ENCODE measurements at places on chromosomes 13 and 19.

DNA sequence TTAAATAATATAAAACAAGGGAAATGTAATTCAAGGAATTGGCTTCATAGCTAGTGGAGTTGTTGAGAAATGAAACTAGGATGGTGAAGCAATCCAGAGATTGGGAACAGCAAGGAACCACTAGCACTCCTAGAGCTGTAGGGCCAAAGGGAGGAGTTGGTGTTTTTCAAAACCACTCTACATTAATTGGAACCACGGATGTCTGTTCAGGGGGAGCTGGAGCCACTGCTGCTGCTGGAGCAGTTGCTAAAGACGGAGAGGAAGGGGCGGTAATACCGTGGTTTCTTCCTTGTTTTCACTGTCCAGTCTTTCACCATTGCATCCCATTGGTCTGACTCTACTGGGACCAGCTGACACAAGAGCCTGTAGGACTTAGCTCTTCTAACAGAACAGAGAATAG is 8.5 kb downstream of the DNAJC15 start:
- DNase-seq, result no peak
- no peaks in the 10 kb centered on the region for H3K27me3 ChIP-seq
- H3K27ac ChIP-seq, result no peak overlapping the region
- H3K4me3 ChIP-seq, result no peak overlapping the region
- H3K36me3 ChIP-seq, result peaks cover 28% of the 10 kb centered on the region
- H3K4me1 ChIP-seq, result no peaks in the 10 kb centered on the region

DNA sequence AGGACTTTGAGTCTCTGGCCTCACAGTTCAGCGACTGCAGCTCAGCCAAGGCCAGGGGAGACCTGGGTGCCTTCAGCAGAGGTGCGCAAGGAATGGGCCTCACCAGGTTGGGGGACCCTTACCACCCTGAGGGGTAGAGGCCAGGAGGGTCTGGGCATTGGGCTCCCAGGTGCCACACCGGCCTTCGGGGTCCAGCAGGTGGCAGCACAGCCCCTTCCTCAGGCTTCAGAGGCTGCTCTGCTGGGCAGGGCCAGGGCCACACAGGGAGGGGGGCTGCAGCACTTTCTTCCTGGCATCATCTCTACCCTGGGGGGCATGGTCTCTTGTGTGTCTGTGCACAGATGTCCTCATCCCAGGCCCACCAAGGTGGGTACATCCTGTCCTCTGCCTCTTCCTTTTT is 12.9 kb downstream of the PIN1 start:
- H3K27me3 ChIP-seq, result no peaks in the 10 kb centered on the region
- no peak overlapping the region for H3K27ac ChIP-seq
- no peak overlapping the region for H3K4me3 ChIP-seq
- H3K36me3 ChIP-seq, result peaks cover 29% of the 10 kb centered on the region
- peak; percentile 56 for DNase-seq
- H3K4me1 ChIP-seq, result peaks cover 21% of the 10 kb centered on the region

DNA sequence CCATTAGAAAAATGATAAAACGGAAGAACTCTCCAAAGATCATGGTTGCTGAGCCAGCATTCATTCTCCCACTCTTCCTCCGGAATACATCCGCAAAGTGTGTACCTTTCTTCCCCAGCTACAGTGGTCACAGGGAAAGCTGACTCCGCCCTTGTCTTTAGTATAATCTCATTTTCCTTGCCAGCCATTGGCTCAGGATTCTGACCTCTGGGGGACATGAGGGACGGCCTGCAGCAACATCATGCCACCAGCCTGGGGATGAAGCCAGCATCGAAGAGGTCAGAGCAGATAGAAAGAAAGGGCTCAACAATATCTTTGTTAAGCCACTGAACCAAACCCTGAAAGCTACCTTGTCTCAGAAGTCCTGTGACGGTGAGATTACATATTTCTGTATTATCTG is 46.3 kb upstream of the TPP2 start:
- peaks cover 7% of the 10 kb centered on the region for H3K27me3 ChIP-seq
- H3K4me1 ChIP-seq, result no peaks in the 10 kb centered on the region
- DNase-seq, result no peak
- no peaks in the 10 kb centered on the region for H3K36me3 ChIP-seq
- H3K4me3 ChIP-seq, result no peak overlapping the region

DNA sequence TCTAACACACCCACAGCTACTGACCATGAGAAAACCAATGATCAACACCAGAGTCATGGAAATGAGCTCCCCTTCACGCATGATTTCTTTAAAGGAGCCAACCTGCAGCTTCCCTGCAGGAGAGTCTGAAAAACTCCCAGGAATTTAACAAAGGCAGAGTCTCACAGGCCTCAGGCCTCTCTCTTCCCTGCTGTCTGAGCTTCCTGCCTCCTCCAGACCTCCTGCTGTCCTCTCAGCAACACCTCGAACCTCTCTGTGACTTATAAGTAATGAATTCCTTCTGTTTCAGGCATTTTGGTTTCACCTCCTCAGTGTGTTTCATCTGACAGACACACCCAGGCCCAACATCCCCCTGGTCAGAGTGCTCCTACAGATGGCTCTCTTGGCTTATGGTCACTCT is 1044.4 kb downstream of the UQCRFS1 start:
- H3K4me1 ChIP-seq, result no peaks in the 10 kb centered on the region
- no peak for DNase-seq
- H3K4me3 ChIP-seq, result no peak overlapping the region
- no peaks in the 10 kb centered on the region for H3K36me3 ChIP-seq

GRCh38 chr19:45924891-45925447 is 10.4 kb upstream of the NANOS2 start:
- DNase-seq, result no peak
- H3K27me3 ChIP-seq, result peaks cover 11% of the 10 kb centered on the region
- peaks cover 2% of the 10 kb centered on the region for H3K36me3 ChIP-seq

DNA sequence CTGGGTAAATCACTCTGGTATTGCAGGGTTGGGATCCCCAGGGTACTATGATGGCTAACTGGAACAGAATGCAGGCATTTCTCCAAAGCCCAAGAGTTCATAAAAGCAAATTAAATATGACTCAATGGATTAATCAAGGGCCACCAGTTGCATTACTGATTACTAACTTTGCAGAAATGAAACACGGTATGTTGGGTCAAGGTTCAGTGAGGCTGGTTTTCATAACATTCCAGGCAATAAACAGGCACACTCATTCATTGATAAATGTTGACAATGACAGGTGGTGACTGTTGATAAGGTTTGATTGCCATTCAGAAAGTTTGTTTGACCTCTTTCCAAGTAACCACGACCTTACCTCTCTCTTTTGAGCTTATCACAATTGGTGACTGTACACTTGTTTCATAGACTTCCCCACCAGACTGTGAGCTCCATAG is 506 bp upstream of the AP1M1 start:
- no peaks in the 10 kb centered on the region for H3K27me3 ChIP-seq
- peak overlapping the region; percentile 97 for H3K4me3 ChIP-seq
- peaks cover 35% of the 10 kb centered on the region for H3K36me3 ChIP-seq

DNA sequence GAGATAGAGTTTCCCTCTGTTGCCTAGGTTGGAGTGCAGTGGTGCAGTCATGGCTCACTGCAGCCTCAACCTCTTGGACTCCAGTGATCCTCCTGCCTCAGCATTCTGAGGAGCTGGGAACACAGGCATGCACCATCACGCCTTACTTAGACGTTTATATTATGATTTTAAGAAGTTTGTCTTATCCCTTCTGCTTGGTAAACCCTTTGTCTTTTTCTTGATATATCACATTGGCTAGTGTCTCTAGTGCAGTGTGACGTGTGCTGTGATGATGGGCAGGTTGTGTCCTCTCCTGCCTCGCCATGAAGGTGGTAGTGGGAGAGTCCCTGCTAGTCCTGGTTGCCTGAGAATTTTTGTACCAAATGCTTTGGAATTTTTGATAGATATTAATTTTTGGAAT is 93.9 kb downstream of the KDM4B start:
- no peak for DNase-seq
- no peaks in the 10 kb centered on the region for H3K27me3 ChIP-seq
- H3K27ac ChIP-seq, result no peak overlapping the region
- H3K4me1 ChIP-seq, result no peaks in the 10 kb centered on the region
- no peak overlapping the region for H3K4me3 ChIP-seq
- H3K36me3 ChIP-seq, result peaks cover 22% of the 10 kb centered on the region

- H3K36me3 ChIP-seq, result no peaks in the 10 kb centered on the region
- no peak for DNase-seq
- H3K4me1 ChIP-seq, result no peaks in the 10 kb centered on the region
- H3K4me3 ChIP-seq, result no peak overlapping the region
- H3K27ac ChIP-seq, result no peak overlapping the region
Measured at GRCh38 chr13:22325761-22326160, 654.9 kb downstream of the FGF9 start.

DNA sequence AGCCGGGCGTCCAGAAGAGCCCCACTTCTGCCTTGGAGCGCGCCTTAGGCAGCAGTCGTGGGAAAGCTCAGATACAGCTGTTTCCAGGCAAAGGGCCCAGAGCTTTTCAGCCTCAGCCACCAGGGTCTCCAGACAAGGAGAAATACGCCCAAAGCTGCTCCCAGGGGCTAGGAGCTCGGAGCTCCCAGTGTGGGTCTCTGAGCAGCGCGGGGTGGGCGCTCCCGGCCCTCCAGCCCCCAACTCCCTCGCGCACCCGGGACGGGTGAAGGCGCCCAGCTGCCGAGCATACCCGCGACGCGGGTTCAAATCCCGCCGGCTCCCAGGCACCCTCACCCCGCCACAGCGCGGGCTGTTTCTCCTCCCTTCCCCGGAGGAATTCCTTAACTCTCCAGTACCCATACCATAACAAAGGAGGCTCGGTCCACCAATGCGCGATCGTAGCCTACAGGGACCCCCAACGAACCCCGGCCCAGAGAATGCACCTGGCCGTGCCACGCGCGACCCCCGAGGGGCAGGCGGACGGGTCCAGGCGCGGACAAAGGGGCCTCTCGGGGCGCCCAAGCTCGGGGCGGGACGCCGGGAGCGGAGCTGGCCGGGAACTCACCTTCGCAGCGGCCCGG is 507 bp downstream of the COL4A1 start:
- peaks cover 6% of the 10 kb centered on the region for H3K36me3 ChIP-seq
- H3K4me1 ChIP-seq, result peaks cover 5% of the 10 kb centered on the region
- DNase-seq, result no peak

- no peaks in the 10 kb centered on the region for H3K27me3 ChIP-seq
- H3K4me1 ChIP-seq, result peaks cover 40% of the 10 kb centered on the region
- DNase-seq, result no peak
- H3K4me3 ChIP-seq, result no peak overlapping the region
- no peak overlapping the region for H3K27ac ChIP-seq
- peaks cover 12% of the 10 kb centered on the region for H3K36me3 ChIP-seq
Measured at GRCh38 chr13:109782066-109782822, 4.1 kb downstream of the IRS2 start.

GRCh38 chr13:23349161-23349897 is 84.2 kb downstream of the SACS start:
- H3K4me3 ChIP-seq, result no peak overlapping the region
- peaks cover 81% of the 10 kb centered on the region for H3K36me3 ChIP-seq
- no peak for DNase-seq
- peaks cover 3% of the 10 kb centered on the region for H3K4me1 ChIP-seq

GRCh38 chr19:756236-756635 is 5.3 kb downstream of the MISP start:
- no peak overlapping the region for H3K27ac ChIP-seq
- H3K36me3 ChIP-seq, result peaks cover 2% of the 10 kb centered on the region
- H3K4me1 ChIP-seq, result no peaks in the 10 kb centered on the region
- DNase-seq, result no peak

GRCh38 chr13:51006067-51006845 is 96.7 kb downstream of the RNASEH2B start:
- H3K4me1 ChIP-seq, result no peaks in the 10 kb centered on the region
- DNase-seq, result no peak
- no peak overlapping the region for H3K27ac ChIP-seq
- peaks cover 23% of the 10 kb centered on the region for H3K27me3 ChIP-seq
- no peaks in the 10 kb centered on the region for H3K36me3 ChIP-seq

DNA sequence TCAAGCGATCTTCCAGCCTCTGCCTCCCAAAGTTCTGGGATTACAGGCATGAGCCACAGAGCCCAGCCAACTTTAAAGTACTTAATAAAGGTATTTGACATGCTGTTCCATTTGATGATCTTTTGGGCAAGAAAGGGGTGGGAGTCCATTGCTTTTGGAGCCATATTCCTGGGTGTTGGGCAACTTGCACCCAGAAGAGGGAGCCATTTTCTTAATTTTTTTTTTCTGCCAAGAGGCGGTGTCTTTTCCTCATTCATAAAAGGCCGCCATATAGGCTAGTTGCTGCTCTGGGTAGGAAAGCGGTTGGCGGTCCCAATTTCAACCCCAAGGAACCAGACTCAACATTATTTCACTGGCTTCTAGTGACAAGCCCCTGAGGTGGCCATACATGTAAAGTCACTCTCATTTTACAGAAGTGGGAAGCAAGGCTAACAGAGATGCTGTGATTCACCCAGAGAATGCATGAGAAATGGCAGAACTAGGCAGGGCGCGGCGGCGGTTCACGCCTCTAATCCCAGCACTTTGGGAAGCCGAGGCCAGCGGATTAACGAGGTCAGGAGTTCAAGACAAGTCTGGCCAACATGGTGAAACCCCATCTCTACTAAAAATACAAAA is 139.6 kb downstream of the CACNA1A start:
- H3K27ac ChIP-seq, result no peak overlapping the region
- no peaks in the 10 kb centered on the region for H3K4me1 ChIP-seq
- H3K27me3 ChIP-seq, result no peaks in the 10 kb centered on the region
- no peak for DNase-seq

DNA sequence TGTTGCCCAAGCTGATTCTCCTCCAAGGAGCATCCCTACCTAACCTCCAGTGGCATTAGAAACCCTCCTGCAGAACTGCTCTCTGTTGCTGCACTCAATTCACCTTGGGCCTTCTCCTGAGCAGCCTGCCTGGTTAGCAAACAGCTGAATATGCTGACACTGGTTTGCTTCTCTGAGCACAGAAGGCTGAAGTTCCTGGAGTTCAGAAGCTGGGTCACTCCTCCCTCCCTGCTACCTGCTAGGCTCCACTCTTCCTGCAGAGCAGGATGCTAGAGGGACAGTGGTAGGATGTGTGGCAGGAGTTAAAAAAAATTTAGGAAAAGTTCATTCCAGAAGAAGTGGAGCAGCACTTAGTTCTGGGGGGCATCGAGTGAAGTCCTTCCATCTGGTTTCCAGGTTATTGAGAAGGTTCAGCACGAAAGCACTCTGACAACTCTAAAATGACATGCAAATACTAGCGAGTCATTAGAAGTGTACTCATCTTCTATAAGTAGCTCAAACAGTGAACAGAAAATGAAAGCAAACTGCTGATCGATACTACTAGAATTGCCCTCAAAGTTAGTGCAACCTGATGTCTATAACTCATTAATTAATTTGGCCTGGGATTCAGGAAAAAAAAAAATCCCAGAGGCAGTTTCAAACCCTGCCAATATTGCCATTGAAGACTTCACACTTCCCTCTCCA is 293.7 kb downstream of the POU4F1 start:
- no peak overlapping the region for H3K27ac ChIP-seq
- no peak for DNase-seq
- H3K27me3 ChIP-seq, result no peaks in the 10 kb centered on the region
- H3K36me3 ChIP-seq, result no peaks in the 10 kb centered on the region
- H3K4me1 ChIP-seq, result no peaks in the 10 kb centered on the region

DNA sequence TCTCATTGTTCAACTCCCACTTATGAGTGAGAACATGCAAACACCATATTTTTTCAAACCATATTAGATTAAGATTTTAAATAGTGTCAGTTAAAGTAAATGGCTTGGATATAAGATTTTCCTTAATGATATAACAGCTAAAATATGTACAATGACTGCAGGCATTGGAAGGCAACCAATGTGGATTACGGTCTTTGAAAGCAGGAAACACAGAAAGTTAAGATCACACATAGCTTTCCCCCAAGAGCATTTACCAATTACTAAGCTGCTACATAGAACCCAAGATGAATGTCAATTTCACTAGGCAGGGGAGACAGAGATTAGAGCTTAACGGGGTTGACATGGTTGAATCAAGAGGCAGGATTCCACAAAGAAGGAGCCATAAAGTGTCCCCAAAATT is 173.2 kb upstream of the TRPC4 start:
- no peaks in the 10 kb centered on the region for H3K27me3 ChIP-seq
- H3K36me3 ChIP-seq, result no peaks in the 10 kb centered on the region
- DNase-seq, result no peak
- no peak overlapping the region for H3K4me3 ChIP-seq
- H3K27ac ChIP-seq, result no peak overlapping the region
